MG63 (cell line): ENCODE measurements at places on chromosomes 11 and 22. TPM values are rescaled to one million over a fixed set of nuclear protein-coding genes. Genes with fewer than 3 reads are reported as not detected.

RFPL3 gene
- total RNA-seq = not detected in 2 replicates

- DNase-seq = no peak
Observed at GRCh38 chr11:128042290-128042751, 545.0 kb downstream of the ETS1 start.

GRCh38 chr11:112211536-112211935 is 14.7 kb upstream of the PTS start:
- no peak for DNase-seq

DNA sequence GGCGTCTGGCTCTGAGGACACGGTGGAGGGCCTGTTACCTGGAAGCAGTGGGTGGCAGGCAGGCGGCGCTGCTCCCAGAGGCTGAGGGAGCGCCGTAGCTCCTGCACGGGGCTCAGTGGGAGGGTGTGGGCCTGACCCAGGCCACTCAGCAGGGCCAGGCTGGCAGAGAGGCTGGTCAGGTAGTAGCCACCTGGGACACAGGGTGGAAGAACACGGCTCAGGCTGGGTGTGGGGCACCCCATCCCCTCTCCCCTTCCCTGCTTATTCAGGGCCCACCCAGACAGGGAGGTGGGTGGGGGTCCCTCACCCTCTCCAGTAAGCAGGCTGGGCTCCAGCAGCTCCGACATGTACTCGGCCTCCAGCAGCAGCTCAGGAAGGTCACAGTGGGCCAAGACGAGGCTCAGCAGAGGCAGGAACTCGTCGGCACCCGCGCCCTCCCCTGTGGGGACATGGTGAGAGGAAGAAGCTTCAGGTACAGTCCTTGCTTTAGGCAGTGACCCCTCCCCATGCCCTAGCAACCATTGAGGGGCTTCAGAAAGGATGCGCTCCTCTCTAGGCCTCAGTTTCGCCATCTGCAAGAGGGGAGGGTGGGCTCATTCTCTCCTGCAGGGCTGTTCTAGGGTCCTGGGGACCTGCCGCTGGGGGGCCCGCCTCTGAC is 2.9 kb downstream of the RIN1 start:
- no peak for DNase-seq

NAALAD2 gene
- total RNA-seq = not detected in 2 replicates

DNA sequence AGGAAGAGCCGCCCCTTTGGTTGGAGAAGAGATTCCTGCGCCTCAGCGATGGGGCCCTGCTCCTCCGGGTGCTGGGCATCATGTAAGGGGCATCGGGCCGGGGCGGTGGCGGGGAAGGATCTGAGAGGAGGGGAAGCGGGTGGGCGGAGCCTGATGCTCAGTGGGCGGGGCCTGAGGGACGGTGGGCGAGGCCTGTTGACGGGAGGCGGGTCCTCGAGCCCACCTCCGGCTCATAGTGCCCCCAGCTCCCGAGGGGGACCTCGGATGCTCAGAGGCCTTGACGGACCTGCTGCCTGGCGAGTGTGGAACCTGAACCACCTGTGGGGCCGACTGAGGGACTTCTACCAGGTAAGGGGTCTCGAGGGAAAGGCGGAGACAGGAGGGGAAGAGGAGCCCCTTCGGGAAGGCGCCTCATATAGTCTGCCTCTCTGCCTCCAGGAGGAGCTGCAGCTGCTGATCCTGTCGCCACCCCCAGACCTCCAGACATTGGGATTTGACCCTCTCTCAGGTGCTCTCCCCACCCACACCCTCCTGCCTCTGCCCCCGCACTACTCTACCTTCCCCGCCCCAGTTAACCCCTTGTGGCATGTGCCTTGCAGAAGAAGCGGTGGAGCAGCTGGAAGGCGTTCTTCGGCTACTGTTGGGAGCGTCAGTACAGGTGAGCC is 799 bp downstream of the CCDC88B start:
- no peak for DNase-seq

VPREB1 gene
- not detected in 2 replicates for total RNA-seq
